Stimulated activated CD4-positive, alpha-beta T cell treated with anti-CD3 and anti-CD28 coated beads, Interleukin-1b, Interleukin-23, amount 100 ng/mL, for 1 hour (primary cell): ENCODE measurements at places on chromosomes 11 and 22.

DNA sequence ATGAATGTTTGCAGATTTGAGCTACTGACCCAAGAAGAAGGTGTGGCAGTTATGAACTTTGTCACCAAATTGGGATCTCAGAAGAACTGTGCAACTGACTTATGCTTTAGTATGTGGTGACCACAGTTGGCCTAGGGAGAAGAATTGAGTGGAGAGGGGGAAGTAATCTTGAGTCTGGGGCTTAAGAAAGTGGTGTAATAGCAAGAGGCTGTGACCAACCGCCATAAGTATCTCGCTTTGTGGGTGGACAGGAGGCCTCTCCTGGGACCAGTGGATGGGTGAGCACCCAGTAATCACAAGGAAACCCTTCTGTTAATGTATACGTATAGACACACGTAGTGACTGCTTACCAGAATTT lies 12.7 kb upstream of the IL10RA start:
- no peak for DNase-seq

GRCh38 chr11:109939166-109939810 lies 153.9 kb upstream of the ZC3H12C start:
- no peak for DNase-seq

- no peak for DNase-seq
Observed at GRCh38 chr22:23067023-23067650, 3.2 kb upstream of the GNAZ start.

GRCh38 chr11:10414181-10414580 lies 40.9 kb upstream of the AMPD3 start:
- DNase-seq, result no peak
